ENCODE measurements at places on chromosomes 1 and 21.

DNA sequence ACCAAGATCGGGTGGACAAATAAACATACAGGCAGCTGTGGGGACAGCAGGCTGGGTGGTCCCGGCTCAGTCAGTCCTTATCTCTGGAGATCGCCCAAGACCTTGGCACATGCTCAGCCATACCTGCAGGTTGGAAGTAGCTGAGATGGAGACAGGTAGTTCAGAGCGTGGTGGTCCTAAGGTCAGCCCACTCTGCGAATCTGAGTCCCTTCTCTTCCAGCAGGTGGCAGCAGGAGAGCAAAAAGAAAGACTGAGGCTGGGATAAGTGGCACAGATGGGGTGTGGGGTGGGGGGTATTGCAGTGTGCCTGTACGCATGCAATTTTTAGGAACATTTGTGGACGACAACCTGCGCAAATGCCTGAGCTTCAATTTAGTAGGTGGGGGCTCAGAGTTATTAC, 104.9 kb downstream of the TENT5C start:
- no peak for DNase-seq

GRCh38 chr1:107449326-107449725, 308.5 kb downstream of the NTNG1 start:
- no peak for DNase-seq

DNA sequence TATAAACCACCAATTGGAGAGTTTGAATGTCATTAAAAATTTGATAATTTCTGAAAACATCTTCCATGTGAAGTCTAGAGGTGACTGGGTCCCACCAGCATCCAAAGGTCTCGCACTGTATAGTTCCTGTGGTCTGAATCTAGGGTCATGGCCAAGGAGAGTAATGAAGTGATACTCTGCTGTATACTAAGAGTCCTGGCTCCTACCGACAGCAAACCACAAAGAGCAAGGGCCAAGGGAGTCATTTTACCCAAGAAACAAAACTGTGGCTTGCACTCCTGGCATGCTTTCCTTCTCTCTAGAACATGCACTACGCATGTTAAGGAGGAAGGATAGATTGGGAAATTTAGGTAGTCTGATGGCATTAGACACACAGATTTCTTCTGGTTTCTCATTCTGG, 115.6 kb downstream of the BRINP2 start:
- DNase-seq, result no peak

DNA sequence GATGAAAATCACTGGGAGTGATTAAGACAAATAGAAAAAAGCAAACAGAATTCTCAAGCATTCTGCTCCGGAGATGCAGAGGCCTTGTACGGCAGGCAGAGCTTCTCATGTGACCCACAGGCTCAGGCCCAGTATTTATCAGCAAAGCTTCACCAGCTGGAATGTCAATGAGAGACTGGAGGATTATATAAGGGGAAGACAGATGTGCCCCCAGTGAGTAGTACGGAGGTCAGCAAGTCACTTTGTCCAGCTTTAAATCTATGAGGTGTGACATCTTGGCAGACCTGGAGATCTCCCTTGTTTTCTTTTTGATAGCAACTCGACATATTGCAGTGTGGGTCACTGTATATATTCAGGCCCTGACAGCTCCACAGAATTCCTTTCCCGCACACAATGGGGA, 106.8 kb downstream of the HHIPL2 start:
- no peak for DNase-seq

- no peak for DNase-seq
Measured at GRCh38 chr1:171213559-171214454, 28.7 kb downstream of the FMO2 start.

DNA sequence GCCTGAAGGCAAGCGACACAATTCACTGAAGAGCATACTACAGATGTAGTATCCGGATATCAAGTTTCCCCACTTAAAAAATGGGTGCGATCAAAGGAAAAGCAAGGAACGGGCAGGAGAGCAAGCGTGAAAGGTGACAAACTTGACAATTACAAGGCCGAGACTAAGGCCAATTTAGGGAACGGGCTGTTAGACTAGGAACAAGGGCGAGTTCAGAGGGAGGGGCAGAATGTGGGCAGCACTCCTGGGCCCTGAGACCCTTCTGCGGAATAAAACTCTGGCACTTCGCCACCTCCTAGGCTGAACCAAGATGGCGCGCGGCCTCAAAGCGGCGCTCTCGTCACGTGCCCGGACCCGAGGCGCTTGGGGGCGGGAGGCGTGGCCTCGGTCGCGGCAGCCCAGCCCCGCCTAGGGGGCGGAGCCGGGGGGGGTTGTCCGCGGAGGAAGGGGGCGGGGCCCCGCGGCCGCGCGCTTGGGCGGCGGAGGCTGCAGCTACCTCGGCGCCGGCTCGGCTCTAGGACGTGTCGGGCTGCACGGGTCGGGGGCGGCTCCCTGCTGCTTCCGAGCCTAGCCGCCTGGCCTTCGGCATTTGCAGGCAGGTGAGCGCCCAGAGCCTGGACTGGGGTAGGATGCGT, at the start of gene PPFIA4:
Gene PPFIA4, plus strand, starts transcription at position 461 of the 635 bp plus-strand sequence. CDS start 12,518 bp downstream, outside the sequence.
- peak; percentile 100 for DNase-seq

DNA sequence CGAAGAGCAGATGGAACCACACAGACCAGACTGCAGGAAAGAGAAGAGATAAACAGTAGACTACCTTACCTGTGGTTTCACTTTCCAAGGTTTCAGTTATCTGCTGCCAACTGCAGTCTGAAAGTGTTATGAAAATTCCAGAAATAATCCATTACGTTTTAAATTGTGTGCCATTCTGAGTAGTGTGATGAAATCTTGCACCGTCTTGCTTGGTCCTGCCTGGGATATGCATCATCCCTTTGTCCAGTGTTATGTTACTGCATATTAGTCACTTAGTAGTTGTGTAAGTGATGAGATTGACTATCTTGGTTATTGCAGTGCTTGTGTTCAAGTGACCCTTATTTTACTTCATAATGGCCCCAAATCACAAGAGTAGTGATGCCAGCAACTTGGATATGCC, 33.9 kb downstream of the DNAJC6 start:
- DNase-seq, result no peak

- no peak for DNase-seq
Measured at GRCh38 chr1:246769306-246769705, 45.1 kb downstream of the SCCPDH start.

GRCh38 chr21:29342363-29342957, 43.7 kb downstream of the BACH1 start:
- no peak for DNase-seq

- DNase-seq, result no peak
Measured at GRCh38 chr1:1225238-1225845, 6.5 kb downstream of the SDF4 start.

GRCh38 chr1:97824200-97824599, 96.6 kb downstream of the DPYD start:
- no peak for DNase-seq

GRCh38 chr1:207003210-207003609, 29.3 kb downstream of the C1orf116 start:
- DNase-seq, result no peak

GRCh38 chr1:189628857-189629256, 848.8 kb downstream of the BRINP3 start:
- DNase-seq, result no peak

- no peak for DNase-seq
Measured at GRCh38 chr1:203672346-203672745, 45.7 kb downstream of the ATP2B4 start.

DNA sequence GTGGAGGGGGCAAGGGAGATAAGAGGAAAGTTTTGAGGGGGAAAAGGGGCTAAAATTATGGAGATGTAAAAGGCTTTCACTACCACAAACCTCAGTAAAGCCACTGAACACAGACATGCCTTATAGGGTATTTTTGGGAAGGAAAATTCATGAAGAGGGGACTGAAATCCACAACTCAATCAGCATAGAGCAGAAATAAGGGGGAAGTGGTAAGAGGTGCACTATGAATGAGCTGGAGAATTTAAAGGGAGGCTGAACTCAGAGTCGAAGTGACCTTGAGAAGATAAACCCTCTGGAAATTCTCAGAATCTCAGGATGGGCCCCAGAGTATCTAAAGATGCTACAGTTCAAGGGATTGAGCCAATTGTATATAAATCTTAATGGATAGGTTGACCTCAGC, 15.3 kb downstream of the RHEX start:
- no peak for DNase-seq

DNA sequence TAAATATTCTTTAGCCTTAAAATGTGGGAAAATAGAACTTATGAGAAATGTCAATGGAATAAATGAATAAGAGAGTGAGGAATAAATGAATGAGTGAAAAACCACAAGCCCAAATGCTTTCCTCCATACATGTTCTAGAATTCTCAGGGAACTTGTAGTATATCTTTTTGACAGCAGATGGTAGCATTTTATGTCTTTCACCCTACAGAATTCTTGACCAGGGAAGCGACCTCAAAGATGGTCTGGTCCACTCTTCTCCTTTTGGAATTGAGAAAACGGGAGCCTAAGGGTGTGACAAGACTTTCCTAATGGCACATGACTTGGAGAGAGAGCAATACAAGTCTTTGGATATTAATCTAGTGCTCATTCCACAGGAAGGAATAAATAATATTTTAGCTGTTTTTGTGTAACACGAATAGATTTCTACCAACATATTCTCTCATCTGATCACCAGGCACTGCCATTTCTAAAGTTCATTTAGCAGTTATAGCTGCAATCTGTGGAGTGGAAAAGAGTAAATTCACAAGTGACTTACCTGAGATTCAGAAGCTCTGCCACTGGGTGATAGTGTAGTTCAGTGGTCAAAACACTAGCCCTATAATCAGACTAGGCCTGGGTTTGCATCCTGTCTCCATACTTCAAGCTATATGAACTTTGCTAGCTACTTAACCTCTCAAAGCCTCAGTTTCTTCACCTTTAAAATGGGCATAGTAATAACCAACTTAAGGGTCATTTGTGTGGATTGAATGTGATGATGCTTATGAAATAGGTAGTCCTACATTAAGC, 15.0 kb upstream of the F5 start:
- peak; percentile 56 for DNase-seq

DNA sequence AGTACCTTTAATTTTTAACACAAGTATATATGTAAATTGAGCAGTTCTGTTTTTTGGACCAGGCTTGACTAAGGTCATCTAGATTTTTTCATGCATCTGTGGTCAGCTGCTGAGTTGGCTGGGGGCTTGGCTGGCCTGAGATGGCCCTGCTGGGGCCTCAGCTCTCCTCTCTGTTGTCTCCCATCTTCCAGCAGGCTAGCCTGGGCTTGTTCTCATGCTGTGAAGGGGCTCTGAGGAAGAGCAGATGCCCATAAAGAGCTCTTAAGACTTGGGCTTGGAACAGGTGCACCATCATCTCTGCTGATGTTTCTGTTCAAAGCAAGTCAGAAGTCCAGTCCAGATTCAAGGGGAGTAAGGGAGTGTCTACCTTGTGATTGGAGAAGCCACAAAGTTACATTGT, 51.2 kb upstream of the TNR start:
- no peak for DNase-seq

- DNase-seq, result no peak
Measured at GRCh38 chr1:81407000-81407821, 393.5 kb upstream of the ADGRL2 start.

DNA sequence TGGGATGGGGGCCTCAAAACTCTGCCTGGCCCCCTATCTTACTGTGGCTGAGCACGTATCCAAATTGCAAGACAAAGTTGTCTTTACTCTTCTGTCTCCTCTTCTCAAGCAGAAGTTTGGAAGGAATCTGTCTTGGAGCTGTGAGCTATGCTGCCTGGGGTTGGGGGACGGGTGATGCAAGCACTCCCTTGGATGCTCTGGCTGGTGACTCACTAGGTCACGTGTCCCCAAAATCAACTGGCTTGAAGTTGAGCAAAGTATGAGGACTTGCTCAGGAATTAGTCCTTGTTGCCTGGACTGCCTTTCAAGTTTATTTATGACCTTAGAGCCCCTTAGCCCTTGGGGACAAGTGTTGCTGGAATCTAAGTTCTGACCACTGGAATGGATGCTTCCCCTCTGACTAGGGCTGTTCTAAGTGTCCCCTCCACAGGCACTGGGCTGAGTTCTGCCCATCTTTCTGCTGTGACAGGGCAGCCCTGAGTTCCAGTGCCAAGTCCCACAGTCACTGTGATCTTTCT, 269.5 kb downstream of the HHAT start:
- DNase-seq, result no peak

DNA sequence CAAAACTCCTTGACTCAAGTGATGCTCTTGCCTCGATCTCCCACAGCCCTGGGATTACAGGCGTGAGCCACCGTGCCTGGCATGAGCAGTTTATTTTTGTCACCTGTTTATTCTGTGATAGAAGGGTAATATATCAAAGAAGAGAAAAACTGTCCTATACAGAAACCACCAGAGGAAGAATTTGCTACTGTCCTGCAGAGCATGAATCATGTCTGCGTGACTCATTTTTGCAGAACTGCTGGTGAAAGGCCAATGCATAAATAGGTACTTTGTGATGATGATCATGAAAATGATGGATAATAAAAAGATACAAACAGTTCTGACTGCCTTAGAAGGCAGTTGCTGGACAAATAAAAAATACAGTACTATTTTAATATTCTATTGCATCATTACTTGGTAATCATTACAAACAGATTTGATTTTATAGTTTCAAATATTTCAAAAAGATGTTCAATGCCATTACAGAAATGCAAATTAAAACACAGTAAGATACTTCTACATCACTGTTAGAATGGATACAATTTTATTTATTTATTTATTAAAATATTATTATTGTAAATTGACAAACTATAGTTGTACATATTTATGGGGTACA, 26.5 kb downstream of the RIPPLY3 start:
- DNase-seq, result no peak

GRCh38 chr1:65449214-65449823, 28.9 kb downstream of the LEPR start:
- DNase-seq, result no peak

DNA sequence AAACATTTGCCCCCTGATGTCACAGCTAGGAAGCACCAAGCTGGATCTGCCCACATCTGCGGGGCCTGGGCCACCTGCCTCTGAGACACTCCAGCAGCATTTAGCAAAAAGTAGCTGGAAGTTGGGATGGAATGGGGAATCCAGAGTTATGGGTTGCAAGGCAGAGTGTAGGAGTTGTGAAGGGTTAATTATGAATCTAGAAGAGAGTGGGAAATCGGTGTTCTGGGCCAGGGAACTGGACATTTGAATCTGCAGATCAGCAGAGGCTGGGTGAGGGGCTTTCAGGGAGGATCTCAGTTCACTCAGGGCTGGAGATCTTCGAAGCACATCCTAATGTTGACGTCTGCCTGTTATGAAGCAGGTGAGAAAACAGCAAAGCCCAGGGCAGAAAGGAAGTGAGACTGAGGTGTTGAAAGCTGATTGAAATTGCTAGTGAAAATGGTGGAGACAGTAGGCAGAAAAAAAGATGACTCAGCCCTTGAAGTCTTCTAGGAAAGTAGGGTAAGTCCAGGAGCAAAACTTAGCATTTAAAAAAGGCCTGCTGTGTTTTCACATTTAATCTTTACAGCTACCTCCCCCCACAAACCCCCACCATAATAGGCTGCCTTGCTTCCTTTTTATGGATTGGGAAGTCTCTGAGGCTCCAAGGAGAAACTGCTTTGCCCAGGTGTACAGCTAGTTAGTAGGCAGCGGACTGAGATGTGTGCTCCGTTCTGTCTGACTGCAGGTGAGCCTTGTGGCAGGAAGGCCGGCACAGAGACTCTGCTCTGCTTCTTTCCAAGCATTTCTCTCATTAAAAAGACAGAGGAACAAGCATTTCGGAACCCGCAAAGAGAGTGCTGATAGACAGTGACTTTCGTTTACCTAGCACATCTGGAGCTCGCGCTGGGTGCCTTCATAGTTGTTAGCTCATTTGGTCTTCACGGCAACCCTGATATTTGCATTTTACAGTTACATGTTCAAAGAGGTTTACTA, 7.2 kb downstream of the VANGL1 start:
- DNase-seq, result no peak
